ENCODE measurements at places on chromosomes 7 and 10.

DNA sequence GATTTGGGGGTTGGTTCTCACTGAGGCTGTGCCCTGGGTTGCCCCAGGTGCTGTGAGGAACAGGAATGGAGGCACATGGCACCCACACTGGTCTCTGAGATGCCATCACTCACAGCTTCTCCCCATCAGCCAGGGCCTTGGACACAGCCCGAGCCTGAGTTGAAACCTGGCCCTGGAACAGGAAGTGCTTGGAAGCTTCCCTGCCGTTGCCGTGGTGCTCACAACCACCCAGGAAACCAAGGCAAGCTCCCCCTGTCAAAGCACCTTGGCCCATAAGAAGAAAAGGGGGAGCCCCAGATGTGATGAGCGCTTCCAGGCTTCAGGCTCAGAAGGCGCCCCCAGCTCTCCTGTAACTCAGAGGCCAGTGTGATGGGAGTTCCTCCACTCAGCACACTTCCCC is at the start of gene BTBD16:
TSS of gene BTBD16 (plus strand) at position 221 of the 400 bp plus-strand sequence. CDS start 3,786 bp downstream, outside the sequence.
- no peak for DNase-seq

DNA sequence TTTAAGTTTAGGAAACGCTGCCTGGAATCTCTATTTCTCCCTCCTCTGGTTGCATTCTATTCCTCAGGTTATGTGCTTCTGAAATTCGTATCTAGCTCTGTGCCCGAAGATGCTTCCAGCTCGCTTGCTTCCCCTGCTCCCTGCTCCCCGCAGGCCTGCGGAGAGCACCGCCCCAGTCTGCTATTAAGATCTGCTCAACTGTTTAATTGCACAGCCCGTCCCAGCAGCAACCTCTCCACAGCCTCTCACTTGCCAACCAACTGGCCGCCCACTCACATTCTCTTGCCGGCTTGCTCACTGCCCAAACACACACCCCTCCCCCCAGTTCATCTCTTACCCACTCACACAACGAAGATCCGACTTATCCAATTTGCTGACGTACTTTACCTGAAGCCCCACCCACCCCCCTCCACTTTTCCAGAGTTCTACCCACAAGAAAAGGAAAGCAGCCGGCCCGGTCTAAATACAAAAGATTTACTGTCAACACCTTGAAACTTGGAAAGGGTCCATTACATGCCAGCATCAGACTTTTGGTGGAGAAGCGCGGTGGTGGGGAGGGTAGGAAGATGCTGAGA is 167.3 kb upstream of the KLF14 start:
- no peak for DNase-seq

GRCh38 chr10:43282881-43283280 is 16.0 kb upstream of the RASGEF1A start:
- no peak for DNase-seq

- DNase-seq = no peak
Measured at GRCh38 chr10:44416936-44417335, 32.0 kb upstream of the CXCL12 start.

DNA sequence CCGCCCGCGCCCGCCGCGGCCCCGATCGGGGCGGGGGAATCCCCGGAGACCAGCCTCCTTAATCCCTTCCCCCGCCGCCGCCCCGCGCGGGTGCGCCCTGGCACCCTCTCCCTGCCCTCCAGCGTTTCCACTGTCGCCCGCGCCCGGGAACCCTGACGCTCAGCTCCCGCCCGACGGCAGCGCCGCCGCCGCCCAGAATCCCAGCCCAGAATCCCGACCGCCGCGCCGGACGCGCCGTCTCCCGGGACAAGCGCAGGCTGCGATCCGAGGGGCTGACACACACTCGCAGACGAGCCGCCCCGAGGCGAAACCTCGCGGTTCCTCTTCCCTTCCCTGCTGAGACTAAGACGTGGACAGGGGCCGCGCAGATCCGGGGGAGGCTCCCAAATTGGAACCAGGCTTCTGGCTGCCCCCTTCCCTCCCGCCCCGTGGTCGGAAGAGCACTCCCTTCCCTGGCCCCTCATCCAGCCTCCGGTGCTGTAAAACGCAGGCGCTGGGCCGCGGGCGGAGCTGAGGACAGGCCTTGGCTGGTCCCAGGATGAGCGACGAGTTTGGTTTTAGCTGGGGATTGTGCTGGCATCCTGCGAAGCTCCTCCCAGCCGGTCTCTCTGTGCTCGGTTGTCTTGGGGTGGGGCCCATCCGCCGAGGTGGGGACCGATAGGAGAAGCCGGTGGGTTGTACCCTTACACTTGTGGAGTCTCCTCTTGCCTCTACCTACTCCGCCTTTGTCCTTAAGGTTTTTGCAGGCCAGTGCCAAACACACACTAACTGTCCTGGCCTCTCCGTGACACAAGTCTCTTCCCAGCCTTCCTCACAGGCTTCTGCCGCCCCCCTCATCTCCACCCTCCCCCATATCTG is 1.1 kb downstream of the MARVELD1 start:
- no peak for DNase-seq

GRCh38 chr7:68700414-68700813 is 897.9 kb upstream of the AUTS2 start:
- DNase-seq = no peak

GRCh38 chr10:119801998-119802538 is 70.6 kb downstream of the MCMBP start:
- no peak for DNase-seq

DNA sequence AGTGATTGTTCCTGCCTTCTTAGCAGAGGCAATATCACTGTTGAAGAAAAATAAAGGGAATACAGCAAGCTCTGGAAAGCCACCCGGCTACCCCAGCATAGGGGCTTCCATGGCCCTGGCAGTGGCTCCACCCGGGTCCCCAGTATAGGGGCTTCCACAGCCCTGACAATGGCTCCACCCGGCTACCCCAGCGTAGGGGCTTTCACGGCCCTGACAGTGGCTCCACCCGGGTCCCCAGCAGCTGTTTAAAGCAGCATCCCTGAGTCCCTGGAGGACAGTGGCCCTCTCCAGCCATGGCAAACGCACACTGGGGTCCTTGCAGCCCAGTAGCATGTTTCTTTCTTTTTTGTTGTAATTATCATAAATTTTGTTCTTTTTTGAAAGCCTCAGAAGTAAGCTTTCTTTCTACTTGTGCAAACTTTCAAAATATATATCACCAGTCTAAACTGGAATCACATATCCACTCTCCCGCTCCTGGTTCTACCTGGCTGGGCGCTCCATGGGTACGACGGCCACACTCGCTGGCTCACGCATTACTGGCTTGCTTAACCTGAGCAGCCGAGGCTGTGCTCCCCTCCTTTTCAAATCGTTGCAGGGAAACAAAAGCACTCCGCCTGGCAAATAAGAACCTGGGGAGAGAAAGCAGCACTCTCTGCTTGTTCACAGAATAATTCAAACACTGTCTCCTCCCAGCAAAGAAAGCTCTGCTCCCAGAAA is 62.1 kb downstream of the TCERG1L start:
- no peak for DNase-seq

Data from stimulated activated CD4-positive, alpha-beta T cell treated with anti-CD3 and anti-CD28 coated beads, Interleukin-12 subunit alpha, Interleukin-12 subunit beta, amount 100 ng/mL, for 4 hours (primary cell).